ENCODE measurements at places on chromosomes 16 and 17.

DNA sequence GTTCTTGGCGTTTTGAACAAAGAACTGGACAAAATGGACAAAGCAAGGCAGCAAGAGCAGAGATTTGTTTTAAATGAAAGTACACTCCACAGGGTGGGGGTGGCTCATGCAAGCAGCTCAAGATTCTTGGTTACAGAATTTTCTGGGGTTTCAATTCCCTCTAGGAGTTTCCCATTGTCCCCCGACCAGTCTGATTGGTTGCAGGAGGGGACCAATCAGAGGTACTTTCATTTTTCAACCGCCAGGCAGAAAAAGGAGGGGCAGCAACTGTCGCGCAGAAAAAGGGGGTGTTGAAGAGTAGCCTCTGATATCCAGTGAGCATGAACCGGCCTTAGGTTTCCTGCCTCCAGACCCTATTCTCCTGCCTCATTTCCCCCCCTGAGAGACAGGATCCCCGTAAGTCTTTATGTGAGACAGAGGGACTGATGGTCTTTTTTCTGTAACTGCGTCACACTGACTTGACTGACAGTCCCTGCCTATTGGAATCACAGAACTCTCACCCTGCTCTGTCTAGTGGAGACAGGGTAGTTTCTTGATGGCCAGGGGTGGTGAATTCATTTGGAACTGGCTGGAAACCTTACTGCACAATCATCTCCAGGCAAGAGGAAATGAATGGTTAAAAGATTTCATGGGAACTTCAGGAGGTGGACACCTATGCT is 59.4 kb upstream of the ALOX12 start:
- DNase-seq, result no peak

DNA sequence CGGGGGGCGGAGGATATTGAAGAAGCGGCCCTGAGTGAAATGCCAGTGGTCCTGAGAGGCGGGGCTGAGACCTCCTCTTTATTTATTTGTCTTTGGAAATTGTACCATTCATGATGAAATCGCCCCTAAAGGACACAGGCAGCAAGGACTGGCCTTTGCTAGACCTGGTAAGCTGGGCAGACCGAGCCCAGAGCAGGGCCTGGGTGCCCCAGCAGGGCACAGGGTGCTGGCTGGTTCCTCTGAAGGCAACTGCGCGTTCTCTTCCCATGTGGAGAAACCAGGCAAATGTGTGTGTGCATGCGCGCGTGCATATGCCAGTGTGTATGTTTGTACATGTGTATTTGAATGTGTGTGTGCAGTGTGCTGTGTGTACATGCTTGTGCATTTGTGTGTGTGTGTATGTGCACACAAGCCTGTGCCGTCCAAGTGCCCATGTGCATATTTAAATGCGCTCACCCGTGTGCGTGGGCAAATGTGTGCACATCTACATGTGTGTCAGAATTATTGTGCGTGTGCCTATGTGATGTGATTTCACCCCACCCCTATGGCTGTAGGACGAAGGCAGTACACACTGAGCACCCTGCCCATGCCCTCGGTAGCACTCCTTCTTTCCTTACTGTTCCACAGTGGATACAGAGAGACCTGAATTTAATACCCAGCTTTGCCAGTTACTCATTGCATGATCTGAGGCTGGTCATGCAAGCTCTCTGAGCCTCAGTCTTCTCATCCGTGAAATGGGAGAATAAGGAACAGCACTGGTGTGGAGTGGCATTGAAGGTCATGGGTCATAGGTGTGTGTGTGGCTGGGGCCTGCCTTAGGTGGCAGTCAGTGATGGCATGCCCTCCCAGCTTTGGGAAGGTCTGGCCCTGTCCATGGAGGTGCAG is 105.2 kb downstream of the CMIP start:
- no peak for DNase-seq

DNA sequence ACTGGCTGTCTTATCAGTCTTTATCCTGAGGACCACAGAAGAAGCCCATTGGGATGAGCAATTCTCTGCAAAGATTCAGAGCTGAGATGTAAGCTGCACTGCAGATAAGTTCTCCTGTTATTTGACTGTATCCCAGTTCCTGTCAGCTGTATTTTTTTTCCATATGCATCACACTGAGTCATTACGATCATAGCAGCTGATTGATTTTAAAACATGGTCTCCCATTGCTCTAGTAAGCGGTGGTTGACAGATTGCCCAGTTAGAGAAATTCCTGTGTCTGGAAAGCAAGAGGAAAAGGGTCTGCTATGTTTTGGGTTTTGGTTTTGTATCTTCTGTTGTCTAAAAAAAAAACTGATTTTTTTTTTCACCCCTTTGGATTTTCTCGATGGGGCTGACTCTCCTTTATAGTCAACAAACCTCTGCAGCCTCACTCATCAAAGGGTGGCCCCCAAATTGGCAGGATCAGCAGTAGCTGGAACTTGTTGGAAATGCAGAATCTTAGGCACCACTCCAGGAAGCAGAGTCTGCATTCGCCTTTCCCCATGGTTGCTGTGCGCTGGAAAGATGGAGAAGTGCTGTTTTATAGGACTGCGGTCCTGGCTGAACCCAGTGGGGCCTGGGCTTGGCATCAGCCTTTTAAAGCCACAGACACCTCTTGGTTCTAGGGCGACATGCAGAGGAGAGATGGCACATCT is 220.1 kb upstream of the MPHOSPH6 start:
- DNase-seq, result no peak

- peak; percentile 28 for DNase-seq
These were observed 406.3 kb downstream of the WWOX start for GRCh38 chr16:78505544-78506366.

DNA sequence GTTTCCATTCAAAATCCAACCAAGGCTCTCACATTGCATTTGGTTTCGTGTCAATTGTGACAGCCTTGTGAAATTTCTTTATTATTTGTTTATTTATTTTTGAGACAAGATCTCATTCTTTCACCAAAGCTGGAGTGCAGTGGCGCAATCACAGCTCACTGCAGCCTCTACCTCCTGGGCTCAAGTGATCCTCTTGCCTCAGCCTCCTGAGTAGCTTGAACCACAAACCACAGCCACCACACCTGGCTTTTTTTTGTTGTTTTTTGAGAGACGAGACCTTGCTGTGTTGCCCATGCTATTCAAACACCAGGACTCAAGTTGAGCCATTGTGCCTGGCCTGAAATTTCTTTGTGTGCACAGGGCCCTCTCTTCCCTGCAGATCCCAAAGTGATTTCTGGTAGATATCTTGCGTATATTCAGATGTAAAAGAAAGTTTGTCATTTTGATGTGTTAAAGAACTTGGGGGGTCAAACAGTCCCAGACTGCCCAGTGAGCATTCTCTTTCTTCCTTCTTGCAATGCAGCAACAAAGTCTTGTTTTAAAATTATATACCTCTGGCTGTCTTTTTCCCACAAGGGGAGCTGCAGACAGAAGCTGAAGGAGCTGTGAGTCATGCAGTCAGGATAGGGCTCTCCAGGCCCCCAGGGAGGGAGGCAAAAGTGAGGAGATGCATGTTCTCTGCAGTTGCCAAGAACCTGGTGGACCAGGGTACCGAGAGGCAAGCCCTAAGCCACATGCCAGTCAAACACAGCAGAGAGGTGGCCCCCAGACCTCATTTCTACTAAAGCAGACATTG is 15.5 kb upstream of the USP22 start:
- peak; percentile 44 for DNase-seq

DNA sequence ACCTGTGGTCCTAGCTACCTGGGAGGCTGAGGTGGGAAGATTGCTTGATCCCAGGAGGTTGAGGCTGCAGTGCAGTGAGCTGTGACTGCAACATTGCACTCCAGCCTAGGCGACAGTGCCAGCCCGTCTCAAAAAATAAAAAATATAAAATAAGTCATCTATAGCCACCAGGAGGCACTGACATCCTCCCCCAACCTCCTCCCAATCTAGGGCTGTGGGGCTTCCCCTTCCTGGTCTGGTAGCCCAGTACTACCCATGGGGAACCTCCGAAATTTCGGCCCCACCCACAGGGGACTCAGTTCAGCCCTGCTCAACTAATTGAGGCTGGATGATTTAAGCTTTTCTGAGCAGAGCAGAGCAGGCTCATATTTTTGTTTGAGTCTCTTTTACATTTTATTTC is 3.2 kb downstream of the ZSCAN10 start:
- no peak for DNase-seq

- DNase-seq, result no peak
These were observed 395.3 kb downstream of the HS3ST4 start for GRCh38 chr16:26087091-26087490.

- DNase-seq, result no peak
These were observed 8.4 kb upstream of the PRR29 start for GRCh38 chr17:63989622-63990345.

DNA sequence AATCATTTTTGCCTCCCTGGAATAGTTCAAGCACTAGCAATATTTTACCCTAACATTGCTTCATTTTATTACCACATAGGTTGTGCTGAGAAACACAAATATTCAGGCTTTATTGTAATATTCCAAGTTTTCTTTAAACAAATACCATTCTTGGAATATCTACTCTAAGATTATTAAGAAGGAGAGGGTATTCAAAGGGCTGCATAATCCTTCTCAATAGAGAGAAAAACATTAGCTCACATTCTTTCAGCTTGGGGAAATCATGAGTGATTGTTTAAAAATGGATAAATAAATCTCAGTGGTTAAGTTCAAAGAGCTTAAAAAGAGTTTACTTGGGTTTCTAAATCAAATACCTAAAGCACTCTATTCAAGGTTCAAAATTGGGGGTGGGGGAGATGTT is 111.9 kb upstream of the CORO6 start:
- DNase-seq, result no peak

DNA sequence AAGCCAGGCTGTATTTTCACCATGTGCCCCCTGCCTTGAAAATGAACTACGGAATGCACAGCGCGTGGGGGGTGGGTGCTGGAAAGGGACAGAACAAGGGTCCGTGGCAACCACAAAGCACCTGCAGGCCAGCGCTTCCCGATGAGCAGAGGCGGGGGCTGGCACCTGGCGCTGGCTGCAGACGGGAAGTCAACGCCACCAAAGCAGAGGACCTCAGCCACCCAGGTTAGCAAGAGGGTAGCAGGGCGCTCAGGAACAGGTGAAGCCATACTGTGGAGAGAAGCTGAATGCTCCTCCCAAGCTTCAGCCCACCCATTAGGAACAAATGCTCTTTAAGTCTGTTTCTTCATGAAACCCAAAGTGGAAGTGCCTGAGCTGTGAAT is 64.7 kb downstream of the KLHDC4 start:
- DNase-seq, result no peak

DNA sequence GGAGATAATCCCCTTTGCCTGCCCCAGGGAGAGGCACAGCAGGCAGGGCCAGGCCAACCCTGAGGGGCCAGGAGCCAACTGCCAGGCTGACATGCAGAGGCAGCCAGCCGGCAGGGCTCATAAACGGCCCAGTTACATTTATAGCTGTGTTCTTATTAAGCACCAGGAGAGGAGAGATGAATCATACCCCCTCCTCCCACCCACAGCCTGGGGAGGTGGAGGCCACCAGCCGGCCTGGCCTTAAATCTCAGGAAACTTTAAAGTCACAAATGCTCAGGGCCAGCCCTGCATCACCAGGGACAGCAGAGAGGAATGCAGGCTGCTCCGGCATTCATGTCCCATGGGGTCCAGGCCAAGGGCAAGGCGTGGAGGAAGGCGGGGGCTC is 177.2 kb downstream of the TMEM132E start:
- DNase-seq, result peak; percentile 3

DNA sequence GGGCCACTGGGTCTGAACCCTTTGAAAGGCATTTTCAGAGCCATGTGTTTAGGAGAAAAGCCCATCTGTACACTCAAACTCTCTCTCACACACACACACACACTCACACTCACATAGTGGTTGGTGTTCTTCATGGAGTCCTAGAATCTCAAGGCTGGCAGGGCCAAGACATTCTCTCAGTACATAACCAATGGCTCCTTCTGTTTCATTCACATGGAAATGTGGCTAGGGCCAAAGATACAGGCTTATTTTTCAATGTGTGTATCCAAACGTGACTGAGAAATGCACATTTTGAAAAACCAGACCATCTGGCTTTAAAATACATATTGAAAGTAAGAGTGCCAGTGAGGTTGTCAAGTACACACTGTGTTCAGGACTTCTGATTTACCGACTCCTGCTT is 59.0 kb upstream of the SALL1 start:
- no peak for DNase-seq

DNA sequence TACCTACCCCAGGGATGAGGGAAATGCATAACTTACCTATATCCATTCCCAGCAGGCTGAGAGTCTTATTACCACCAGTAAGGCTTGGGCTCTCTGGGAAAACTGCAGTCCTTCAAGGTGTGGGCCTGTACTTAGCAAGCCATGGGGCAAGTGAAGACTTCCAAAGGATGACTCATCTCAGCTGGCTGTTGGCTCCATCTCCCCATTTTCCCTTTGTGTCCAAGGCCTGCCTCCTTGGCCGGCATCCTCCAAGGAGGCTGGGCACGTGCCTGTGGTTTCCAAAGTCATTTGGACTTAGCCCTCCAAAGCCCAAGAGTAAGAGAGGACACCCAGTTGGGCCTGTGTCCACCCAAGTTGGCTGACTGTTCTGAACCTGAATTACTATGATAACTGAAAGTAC is 89.8 kb downstream of the TMEM100 start:
- no peak for DNase-seq

DNA sequence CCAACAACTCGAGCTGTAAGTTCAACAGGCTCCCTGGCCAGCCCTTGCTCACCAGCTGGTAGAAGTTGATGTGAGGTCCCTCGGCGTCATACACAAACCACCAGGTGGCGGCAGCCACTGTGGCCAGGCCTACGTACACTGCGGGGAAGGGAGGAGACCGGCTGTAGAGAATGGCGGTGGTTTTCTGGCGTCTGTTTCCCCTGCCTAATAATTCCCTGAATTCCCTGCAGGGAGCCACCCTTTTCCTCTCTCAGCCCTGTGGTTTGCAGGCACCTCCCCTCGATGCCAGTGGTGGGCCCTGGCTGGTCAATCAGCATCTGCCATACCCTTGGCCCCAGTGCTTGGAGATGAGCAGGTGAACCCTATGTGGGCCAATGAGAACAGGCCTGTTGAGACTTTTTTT is 18.9 kb upstream of the P2RX1 start:
- DNase-seq, result peak; percentile 16

DNA sequence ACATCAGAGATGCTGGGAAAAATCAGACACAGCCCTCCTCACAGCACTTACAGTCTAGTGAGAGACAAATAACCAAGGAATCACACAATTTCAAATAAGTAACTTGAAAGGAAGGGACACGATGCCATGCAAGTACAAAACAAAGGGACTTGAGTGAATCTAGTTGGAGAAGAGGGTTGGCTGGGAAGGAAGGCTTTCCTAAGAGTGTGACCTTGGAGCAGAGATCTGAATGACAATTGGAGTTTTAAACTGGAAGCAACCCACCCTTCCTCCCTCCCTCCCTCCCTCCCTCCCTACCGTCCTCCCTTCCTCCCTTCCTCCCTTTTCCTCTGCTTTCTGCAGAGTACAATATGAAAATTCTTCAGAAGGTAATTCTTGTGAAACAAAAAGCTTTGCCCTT is 31.1 kb downstream of the ADAMTS18 start:
- DNase-seq, result no peak

GRCh38 chr17:10295728-10296343 is 77.0 kb downstream of the MYH13 start:
- DNase-seq, result no peak

Data from kidney glomerular epithelial cell (primary cell).